ENCODE measurements at places on chromosomes 12 and 14. TPM values are rescaled to one million over a fixed set of nuclear protein-coding genes. Genes with fewer than 3 reads are reported as not detected.

GRCh38 chr12:103676893-103677292, 89.8 kb downstream of the STAB2 start:
- no peak for DNase-seq

- no peak for DNase-seq
Measured at GRCh38 chr12:50248411-50248810, 34.9 kb downstream of the LIMA1 start.

DNA sequence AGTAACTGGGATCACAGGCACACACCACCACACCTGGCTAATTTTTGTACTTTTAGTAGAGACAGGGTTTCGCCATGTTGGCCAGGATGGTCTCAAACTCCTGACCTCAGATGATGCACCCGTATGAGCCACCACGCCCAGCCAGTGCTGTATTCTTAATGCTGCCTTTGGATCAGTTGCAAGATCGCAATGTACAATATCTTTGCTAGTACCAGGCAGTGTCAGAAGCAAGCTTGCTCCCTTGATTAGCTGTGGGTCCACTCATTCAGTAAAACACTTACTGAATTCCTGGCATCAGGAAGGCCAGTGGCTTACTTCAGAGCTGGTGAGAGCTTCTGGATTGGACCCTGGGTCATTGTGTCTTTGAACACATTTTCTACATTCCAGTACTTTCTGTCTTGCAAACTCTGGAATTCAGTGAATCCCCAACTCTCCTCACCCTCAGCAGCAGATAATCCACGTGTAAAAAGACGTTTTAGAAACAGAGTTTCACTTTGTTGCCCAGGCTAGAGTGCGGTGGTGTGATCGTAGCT, 1183.7 kb downstream of the AACS start:
- DNase-seq, result no peak

GRCh38 chr14:44113769-44114730, 393.0 kb downstream of the FSCB start:
- no peak for DNase-seq

DNA sequence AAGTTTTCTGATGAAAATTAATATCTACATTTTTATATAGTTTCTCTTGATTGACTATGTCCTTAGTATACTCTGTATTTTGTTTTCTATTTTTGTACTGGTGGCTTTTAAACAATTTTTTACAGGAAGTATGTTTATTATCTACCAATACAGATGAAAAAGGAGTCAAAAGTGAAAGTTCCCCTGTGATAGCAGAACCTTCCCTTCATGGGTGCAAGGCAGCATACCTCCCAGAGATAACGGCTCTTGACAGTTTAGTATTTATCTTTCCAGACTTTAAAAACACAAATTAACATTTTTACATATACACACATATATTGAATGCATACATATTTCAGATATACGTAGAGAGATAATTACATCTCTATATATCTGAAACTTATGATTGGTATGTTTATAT, 17.1 kb upstream of the FAM234B start:
- no peak for DNase-seq

GRCh38 chr14:88191605-88192004, 131.5 kb downstream of the KCNK10 start:
- DNase-seq, result no peak

DNA sequence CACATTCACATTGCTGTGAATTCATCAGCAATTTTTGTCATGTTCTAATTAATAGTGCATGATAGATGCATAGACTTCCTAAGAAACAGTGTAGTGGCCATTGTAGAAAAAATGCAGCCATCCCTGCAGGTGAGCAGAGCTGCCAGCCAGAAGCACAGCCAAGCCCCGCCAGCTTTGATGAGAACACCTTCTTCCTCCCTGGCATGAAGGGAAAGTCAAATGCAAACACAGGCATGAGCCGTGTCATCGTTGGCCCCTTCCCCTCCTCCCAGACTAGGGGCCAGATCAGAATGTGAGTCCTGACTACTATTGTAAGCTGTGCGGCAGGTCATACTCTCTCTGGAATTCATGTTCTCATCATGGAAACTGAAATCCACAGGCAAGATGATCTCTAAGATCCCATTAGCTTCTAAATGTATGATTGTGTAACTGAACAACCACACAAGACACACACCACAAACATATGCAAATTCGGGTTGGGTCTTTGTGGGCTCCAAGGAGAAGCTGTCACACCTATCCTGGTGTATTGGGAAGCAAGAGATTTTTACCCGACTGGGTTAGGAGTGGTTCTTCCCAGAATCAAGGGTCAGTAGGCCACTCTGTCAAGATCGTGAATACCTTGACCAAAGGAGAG, 2.8 kb upstream of the AQP2 start:
- no peak for DNase-seq

- DNase-seq, result no peak
Measured at GRCh38 chr14:103157969-103158368, 34.7 kb downstream of the TNFAIP2 start.

The SERPINA6 gene
- not detected for total RNA-seq

The SAMD15 gene
- total RNA-seq, result 0.32 TPM

The GNB3 gene
- total RNA-seq, result 0.26 TPM

The BIN2 gene
- 233 TPM for total RNA-seq

Data from T-helper 17 cell (primary cell).